ENCODE measurements at places on chromosomes 1 and 21.

- DNase-seq: no peak
Measured at GRCh38 chr1:4527819-4528218, 126.6 kb upstream of the AJAP1 start.

- no peak for DNase-seq
Measured at GRCh38 chr21:24617819-24618218, 989.5 kb downstream of the MRPL39 start.

- peak; percentile 24 for DNase-seq
Measured at GRCh38 chr1:41537788-41538351, 53.4 kb upstream of the EDN2 start.

DNA sequence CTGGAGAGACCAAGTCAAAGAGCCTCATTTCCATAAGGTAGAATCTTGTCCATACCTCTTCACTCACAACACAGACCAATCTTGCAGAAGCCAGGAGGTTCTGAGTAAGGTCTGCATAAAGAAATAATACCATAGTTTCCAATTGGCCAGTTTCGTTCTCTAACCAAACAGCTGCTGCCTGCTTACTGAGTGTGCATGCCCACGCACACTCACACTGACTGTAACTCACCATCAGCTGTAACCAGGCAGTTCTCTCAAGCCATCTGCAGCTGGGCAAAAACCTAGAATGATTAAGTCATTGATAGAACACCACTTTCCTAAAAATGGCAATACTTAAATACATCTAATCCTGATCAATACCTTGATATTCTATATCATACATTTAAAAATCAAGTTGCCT lies 106.6 kb upstream of the VAV3 start:
- DNase-seq: no peak

- no peak for DNase-seq
Measured at GRCh38 chr1:93729502-93729901, 47.9 kb upstream of the BCAR3 start.

- DNase-seq: peak; percentile 65
Measured at GRCh38 chr1:6205849-6206519, at the start of gene RNF207. Gene RNF207, plus strand, starts transcription at chr1:6206119. Its CDS starts 417 bp downstream, at chr1:6206536.

DNA sequence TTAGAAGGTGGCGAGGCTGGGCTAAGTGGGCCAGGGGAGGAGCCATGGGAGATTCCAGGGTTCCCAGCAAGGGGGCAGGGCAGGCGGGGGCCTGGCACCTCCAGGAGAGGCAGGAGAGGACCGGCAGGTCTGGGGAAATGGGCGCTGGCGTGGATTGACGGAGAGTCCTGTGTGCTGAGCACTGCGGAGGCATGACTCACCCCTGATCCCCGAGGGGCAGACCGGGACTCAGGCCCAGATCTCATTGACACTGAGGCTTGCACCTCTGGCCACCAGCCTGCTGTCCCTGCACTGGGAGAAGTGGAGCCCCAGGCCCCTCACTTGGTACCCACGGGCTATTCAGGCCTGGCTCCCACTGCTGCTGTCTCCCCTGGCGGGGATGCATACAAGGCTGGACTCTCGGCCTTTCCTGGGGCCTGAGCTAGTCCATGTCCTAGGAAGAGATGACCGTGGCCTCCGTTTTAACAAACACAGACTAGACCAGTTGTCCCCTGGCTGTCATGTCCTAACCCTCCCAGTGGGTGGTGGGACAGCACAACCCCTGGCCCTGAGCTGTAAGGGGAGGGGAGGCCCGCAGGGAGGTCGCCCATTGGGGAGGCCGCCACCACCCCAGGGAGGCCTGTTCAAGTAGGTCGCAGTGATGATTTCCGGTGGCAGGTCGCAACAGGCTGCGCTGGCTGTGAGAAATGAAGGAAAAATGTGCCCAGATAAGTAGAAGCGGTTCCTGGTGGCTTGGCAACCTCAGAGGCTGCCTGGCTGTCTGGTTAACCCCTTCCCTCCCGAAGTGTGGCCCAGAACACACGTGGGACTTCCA lies 39.7 kb downstream of the RIPK4 start:
- no peak for DNase-seq

DNA sequence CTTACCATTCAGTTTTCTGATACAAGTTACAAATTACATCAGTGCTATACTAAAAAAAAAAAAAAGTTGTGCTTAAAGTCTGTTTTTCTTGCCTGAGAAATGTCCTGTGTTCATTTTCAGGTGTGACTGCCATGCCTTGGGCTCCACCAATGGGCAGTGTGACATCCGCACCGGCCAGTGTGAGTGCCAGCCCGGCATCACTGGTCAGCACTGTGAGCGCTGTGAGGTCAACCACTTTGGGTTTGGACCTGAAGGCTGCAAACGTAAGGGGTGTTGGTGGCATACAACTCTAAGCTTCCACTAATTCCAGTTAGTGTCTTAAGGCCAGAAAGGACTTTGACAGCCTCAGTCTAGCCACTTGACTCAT lies 60.1 kb upstream of the LAMC2 start:
- DNase-seq: no peak

- no peak for DNase-seq
Measured at GRCh38 chr1:30290581-30290980, 432.8 kb downstream of the MATN1 start.

- no peak for DNase-seq
Measured at GRCh38 chr1:27668121-27668807, 3.7 kb downstream of the IFI6 start.

- no peak for DNase-seq
Measured at GRCh38 chr1:59816318-59816878, 1.6 kb downstream of the HOOK1 start.

GRCh38 chr21:33969581-33969980 lies 54.0 kb upstream of the ATP5PO start:
- no peak for DNase-seq

DNA sequence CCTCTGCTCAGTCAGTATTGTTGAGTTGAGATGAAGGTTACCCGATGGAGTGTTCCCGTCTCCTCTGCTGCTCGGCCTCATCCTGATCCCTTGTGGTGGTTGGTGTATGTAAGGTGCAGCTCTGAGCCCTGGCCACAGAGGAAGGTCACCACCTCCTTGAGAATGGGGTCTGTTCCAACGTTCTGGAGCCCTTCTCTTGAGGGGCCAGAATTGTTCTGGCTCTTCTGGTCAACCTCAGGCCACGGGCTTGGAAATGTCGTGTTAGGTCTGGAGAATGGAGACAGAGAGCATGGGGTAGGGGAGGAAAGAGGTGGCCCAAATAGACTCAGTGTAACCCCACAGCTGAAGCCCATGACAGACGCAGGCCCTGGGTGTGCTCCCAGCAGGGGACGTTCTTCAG lies 62.3 kb upstream of the ETV3 start:
- no peak for DNase-seq

- DNase-seq: peak; percentile 34
Measured at GRCh38 chr1:113769601-113769970, 10.3 kb upstream of the PHTF1 start.

GRCh38 chr1:156464825-156465452 lies 35.6 kb downstream of the MEF2D start:
- no peak for DNase-seq

DNA sequence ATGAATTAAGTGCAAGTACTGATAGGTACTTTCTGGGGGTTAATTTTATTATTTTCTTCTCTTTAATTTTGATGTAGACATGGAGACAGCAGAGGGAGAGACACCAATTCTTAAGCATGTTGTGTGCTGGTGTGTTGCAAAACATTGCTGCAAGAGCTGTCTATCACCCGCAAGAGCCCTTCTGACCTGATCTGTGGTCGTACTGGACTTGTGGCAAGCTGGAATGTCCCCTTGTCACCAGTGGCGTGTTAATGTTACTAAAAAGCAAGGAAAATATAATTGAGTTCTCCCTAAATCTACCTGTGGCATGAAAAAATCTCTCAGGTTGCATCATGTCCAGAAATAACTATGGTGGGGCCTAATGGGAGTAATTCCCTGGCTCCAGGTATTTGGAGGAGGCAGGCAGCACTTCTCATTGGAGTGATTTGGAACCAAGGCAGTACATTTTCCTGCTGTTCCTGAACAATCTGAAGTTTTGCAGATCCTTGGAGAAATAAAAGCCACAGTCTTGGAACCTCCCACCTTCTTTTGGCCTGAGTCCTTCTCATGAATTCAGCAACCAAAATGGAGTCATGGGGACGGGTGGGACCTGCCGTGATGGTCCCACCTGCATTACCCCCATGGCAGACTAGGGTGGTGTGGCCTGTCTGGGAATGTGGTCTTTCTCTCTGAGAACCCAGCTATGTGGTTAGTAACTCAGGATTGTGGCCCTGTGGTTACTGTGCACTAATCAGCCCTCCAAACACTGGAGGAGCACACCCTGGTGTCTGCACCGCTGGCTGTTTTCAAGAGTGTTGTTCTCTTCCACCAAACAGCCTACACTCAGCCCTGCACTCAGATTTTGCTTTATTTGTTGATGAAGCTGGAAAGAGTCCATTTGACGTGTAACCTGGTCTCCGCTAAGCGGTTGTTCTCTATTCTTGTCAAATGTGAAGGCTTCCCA lies 57.4 kb downstream of the GALNT2 start:
- no peak for DNase-seq

GRCh38 chr21:15761507-15762100 lies 31.8 kb downstream of the USP25 start:
- DNase-seq: no peak

DNA sequence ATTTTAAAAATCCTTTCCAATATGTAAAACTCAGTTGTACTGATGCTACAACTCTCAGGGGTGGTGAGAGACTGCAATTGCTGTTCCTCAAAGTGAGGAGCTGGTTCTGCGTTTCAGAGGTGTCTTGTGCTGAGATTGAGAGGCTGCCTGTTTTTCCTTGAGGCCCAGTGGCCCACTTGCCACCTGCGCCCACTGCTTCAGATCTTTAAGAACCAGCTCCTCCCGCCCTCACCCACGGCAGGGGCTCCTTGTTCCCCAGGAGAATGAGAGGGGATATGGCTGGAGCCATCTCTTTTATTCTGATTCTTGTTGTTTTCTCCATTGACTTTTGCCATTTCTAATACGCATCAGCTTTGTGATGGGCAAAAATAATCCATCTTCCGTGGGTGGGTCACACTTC lies 45.5 kb downstream of the EVA1C start:
- no peak for DNase-seq

- DNase-seq: no peak
Measured at GRCh38 chr1:76668046-76668445, 199.2 kb upstream of the ST6GALNAC5 start.

- no peak for DNase-seq
Measured at GRCh38 chr1:209775678-209776077, 8.7 kb downstream of the C1orf74 start.

DNA sequence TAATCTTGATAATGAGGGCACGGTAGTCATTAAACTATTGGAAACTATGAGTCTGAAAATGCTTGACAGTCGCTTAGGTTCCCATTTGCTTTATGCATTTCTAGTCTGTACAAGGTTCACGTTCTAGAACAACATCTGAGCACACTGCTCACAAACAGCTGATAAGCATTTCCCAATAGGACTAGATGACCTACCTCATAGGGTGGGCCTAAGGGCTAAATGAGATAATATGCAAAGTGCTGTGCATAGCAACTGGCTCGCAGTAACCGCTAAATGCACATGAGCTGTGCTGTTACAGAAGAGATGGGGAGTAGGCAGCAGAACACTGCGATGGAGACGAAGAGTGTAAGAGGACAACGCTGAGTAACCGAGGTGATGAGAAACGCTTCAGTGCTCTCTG lies 628.0 kb downstream of the SMYD3 start:
- DNase-seq: no peak

DNA sequence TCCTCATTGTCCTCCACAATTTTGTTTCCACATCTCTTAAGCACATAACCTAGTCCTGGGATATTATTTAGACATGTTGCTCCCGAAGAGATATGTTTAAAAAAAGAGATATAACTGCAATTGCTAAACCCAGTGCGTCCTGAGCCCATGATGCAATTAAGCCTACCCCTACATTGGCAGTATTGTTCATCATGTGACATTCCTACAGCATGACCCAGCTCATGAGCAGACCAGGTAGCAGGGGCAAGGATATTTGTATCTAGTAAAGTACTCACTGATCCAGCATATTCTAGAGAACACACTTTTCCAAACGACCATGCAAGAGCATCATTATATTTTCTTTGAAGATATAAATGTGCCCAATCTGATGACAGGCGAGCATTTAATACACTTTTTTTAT lies 1.2 kb downstream of the ADAM30 start:
- no peak for DNase-seq

GRCh38 chr1:6961289-6961688 lies 176.0 kb downstream of the CAMTA1 start:
- no peak for DNase-seq

- no peak for DNase-seq
Measured at GRCh38 chr1:247387565-247387964, 28.4 kb upstream of the NLRP3 start.

GRCh38 chr21:14071902-14072734 lies 138.6 kb downstream of the LIPI start:
- DNase-seq: no peak

GRCh38 chr1:21232044-21232443 lies 55.3 kb upstream of the EIF4G3 start:
- no peak for DNase-seq

GRCh38 chr1:153773096-153773921 lies 1.9 kb upstream of the SLC27A3 start:
- no peak for DNase-seq

GRCh38 chr1:212178851-212179250 lies 106.4 kb upstream of the PPP2R5A start:
- no peak for DNase-seq

GRCh38 chr1:82161700-82162141 lies 361.0 kb downstream of the ADGRL2 start:
- no peak for DNase-seq

DNA sequence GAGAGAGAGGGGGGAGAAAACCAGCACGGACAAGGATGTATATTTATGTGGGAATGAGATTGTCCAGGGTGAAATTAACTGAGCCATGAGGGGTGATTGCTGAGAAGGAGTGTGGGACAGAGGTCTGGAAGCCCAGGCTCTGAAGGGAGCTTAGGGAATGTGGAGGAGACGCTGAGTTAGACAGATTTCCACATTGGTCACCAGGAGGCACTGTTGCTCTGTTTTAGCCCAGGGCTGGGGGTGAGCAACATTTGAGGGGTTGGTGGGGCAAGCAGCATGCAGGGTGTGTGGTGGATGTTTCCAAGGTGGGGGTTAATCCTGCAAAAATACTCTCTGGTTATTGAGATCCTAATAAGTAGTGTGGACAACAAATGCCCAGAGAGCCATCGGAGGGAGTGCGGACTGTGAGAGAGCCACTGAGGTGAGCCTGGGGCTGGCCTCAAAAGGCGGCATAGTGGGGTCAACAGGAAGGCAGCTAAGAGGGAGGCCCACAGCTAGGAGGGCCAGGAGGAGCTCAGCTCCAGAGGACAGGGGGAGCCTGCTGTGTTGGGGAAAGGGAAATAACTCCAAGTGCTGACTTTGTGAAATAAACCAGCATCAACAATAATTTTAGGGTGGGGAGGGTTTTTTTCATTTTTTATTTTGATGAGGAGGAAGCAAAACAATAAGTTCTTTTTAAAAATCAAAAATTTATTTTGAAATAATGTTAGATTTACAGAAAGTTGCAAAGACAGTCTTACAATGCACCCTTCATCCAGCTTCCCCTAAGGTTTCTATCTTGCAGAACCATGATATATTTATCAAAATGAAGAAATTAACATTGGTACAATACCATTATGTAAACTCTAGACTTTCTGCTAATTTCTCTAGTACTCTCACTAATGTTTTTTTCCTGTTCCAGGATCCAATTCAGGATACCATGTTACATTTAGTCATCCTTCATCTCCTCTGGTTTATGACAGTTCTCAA lies 82.8 kb upstream of the CD34 start:
- DNase-seq: no peak

- DNase-seq: no peak
Measured at GRCh38 chr1:108129999-108130398, 70.1 kb downstream of the SLC25A24 start.

All from dorsolateral prefrontal cortex (tissue), 122 donors.